Hematopoietic multipotent progenitor cell treated with erythropoietin and hydrocortisone succinate and interleukin-3 and kit ligand, for 17 days (in vitro differentiated cells): ENCODE measurements at places on chromosomes 3 and 15.

DNA sequence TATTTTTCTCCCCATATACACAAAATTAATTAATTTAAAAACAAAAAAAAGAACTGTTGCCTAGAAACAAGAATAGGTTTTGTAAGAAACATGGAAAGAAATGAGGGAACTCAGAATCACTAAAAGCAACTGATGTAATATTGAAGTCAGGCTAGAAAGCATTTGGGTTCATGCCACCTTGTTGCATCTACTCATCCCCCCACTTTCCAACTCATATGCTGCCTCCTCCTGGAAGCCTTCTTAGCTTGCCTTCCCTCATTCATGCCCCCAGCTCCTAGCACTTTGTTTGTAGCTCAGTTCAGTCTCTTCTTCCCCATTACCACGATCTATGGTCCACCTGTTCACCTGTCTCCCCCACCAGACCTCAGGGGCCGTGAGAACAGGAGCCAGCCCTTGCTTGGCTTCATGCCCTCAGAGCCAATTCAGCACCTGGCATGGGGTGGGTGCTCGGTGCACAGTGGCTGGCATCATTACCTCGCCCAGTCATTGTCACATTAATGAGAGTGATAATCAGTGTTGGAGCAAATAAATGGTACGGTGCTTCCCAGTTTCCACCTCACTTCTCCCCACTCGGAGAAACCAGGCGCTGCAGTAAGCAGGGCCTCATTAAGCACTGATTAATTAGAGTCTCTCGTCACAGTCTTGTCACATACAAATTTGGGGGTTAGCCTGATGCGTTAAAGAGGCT is 62.4 kb upstream of the SLC6A1 start:
- no peak for DNase-seq

DNA sequence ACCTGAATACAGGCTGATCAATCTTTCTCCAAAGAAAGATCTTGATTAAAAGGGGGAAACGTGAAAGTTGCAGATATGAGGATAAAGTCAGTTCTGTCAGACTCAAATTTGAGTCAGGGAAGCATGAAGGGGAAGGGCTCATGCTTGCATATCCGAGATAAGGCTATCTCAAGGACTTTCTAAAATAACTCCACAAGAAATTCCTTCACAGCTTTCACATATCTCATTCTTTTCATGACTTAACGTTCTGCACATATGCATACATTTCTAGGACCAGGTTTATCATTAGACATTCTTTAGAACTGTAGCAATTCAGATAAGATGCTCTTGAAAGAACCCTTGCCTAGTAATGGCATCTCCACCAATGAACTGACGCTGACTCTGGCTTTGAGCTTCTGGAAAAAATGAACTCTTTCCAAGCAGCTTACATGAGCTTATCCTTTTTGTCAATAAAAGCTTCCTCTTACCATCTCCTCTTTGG is 15.9 kb downstream of the SH3GL3 start:
- no peak for DNase-seq

GRCh38 chr3:55818485-55818884 is 331.4 kb upstream of the WNT5A start:
- no peak for DNase-seq

DNA sequence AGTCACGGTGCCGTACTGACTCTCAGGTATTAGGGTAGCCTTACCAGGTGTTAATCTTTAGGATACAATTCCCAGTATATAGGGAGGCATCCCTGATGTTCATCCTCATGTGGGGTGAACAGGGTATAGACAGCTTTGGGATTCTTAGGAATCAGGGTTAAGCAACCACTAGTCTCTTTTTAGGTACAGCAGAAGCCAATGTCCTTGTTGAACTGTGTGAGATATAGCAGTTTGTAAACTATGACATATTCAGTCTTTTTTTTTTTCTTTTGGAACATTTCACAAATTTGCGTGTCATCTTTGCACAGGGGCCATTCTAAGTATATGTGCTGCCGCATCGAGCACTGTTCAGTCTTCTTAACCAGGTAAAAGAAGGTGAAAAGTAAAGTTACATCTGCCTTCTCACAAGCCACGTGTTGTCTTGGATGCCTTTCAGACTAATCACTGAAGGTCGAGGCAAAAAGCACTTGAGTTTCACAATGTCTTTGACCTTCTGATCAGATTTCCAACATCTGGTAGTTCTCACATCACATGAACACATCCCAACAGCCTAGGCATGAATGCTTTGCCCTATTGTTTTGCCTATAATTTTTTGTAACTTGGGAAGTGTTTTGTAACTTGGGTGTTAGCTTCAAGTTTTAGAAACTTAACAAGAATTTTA is 17.2 kb downstream of the TSEN2 start:
- no peak for DNase-seq

GRCh38 chr3:146921693-146922092 is 316.5 kb upstream of the PLSCR5 start:
- DNase-seq = no peak

DNA sequence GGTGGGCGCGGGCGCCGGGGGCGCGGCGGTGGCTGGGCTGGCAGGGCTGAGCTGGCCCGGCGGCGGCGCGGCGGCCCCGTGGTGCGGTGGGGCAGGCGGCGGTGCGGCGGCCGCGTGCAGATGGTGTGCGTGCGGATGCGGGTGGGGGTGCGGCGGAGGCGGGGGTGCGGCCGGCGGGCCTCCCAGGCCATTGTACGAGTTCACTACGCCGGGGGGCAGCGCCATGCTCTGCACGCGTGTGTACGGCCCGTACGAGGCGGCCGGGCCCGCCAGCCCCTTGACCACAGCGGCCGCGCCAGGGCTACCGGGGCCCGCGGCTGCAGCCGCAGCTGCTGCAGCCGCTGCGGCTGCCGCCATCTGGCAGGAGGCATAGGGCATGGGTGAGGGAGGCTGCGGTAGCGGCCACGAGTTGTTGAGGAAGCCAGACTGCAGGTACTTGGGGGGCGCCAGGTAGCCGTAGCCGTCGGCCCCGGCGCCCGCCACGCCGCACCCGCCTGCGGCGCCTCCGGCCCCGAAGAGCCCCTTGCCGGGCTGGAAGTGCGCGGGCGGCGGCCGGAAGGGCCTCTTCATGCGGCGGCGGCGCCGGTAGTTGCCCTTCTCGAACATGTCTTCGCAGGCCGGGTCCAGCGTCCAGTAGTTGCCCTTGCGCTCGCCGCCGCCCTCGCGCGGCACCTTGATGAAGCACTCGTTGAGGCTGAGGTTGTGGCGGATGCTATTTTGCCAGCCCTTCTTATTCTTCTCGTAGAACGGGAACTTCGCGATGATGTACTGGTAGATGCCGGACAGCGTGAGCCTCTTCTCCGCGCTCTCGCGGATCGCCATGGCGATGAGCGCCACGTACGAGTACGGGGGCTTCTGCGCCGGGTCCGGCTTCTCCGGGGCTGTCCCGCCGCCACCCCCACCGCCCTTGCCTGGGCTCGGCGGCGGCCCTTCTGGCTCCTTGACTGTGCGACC is 951 bp downstream of the FOXL2 start:
- DNase-seq = no peak

DNA sequence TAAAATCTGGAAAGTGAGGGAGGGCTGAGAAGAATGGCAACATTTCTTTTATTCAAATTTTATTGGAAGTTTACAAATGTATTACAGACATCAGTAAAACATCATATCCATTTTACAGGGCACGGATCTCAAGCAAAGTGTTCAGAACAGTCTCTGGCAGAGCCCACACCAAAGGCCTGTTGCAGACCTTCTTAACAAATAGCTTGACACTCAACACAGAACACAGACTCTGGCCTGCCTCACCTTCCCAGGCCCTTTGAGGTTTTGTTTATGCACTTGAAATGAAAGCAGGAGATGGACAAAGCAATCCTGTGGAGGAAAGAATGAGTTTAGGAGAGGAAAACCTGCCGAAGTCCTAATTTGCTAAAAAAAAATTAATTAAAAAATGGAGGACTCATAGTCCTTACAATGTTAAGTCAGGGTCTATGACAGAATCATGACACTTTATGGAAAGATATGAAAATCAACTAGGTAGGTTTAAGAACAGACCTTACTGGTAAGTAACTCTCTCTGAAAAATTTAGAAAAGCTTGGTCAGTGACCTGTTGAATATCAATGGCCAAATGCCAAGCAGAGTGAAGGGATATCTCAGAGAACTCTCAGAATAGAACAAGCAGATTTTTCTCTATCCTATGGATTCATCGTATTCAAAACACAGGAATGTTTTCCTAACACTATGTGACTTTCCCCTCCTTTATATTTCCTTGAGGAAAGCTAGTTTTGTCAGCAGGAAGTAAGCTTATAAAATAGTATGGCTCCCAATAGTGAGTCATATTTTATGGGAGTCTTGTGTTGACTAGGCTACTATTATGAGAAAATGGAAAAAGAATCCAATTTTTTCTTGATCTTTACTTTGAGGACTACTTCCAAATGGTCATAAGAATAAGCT is 70.8 kb upstream of the PSMD6 start:
- DNase-seq = no peak

DNA sequence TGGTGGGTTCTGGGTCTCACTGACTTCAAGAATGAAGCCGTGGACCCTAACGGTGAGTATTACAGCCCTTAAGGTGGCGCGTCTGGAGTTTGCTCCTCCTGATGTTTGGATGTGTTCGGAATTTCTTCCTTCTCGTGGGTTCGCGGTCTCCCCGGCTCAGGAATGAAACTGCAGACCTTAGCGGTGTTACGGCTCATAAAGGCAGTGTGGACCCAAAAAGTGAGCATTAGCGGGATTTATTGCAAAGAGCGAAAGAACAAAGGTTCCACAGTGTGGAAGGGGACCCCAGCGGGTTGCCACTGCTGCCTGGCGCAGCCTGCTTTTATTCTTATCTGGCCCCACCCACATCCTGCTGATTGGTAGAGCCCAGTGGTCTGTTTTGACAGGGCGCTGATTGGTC is 420.5 kb upstream of the BCHE start:
- DNase-seq = no peak

DNA sequence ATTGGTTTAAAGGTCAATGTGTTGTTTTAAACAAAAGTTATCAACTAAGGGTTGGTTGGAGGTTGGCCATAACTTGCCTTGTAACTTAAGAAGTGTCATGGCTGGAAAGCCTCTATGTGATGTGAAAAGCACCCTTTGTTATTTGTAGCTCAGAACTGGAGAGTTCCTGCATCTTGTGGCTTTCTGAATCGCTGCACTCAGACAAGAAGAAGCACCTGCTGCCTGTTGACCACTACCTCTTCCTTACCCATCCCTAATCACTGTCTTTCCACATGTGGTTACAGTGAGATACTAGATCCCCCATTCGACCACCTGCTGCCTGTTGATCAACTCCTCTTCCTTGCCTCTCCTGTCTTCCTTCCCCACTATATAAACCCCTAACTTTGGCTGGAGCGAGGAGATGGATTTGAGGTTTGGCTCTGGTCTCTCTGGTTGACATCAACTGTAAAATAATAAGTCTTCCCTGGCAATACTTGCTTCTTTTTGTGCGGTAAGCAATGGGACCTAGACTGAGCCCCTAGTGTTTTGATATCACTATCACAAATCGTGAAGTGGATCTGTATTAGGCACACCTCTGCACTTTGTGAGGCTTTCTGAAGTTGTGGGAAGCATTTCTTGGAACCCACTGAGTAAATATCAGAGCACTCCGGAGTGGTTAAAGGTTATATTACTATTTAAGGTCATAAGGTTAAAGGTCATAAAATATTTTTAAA is 13.8 kb downstream of the RPL39L start:
- no peak for DNase-seq

DNA sequence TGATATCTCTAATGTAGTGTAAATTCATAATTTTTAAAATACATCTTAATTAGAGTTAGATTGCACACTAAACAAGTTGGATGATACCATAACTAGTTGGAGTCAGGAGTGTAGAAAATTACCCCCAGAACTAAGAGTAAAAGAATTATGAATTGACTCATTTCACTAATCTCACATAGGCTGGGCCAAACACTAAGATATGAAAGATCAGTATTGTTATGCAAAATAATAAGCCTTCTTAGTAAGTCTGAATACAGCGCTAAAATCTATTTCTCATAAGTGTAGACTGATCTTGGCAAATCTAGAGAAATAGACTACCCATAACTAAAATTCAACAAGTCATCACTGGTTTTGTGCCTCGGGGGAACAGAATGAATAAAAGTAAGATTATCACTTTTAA is 979.0 kb downstream of the ROBO1 start:
- no peak for DNase-seq

DNA sequence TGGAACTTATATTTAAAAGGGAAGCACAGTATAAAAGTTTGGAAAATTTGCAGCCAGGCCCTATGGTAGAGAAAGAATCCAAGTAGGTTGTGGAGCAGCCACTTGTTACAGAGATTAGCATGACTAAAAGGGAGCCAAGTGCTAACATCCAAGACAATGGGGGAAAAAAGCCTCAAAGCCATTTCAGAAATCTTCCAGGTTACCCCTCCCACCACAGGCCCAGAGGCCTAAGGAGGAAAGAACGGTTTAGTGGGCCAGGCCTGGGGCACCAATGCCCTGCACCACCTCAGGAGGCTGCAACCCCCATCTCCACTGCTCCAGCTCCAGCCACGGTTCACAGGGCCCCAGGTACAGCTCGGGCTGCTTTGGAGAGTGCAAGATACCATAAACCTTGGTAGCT is 69.9 kb downstream of the IGF2BP2 start:
- no peak for DNase-seq

GRCh38 chr15:101359365-101359947 is 64.4 kb upstream of the SNRPA1 start:
- no peak for DNase-seq
